ENCODE measurements at places on chromosomes 11 and 22. TPM values are rescaled to one million over a fixed set of nuclear protein-coding genes. Genes with fewer than 3 reads are reported as not detected.

The TOB2 gene
- total RNA-seq, result 31.5 TPM

The NLRP14 gene
- 0.18 TPM for total RNA-seq

The BDNF gene
- total RNA-seq, result 1.7 TPM

The PGR gene
- 0.37 TPM for total RNA-seq

The MYEOV gene
- total RNA-seq, result 11.7 TPM

The SEPTIN3 gene
- 0.72 TPM for total RNA-seq

The DRD2 gene
- total RNA-seq, result not detected

The RAB6A gene
- total RNA-seq, result 43.2 TPM

The RFPL2 gene
- not detected for total RNA-seq

The UBTFL1 gene
- not detected for total RNA-seq

The PATE4 gene
- not detected for total RNA-seq

The BBS1 gene
- total RNA-seq, result 13.6 TPM

DNA sequence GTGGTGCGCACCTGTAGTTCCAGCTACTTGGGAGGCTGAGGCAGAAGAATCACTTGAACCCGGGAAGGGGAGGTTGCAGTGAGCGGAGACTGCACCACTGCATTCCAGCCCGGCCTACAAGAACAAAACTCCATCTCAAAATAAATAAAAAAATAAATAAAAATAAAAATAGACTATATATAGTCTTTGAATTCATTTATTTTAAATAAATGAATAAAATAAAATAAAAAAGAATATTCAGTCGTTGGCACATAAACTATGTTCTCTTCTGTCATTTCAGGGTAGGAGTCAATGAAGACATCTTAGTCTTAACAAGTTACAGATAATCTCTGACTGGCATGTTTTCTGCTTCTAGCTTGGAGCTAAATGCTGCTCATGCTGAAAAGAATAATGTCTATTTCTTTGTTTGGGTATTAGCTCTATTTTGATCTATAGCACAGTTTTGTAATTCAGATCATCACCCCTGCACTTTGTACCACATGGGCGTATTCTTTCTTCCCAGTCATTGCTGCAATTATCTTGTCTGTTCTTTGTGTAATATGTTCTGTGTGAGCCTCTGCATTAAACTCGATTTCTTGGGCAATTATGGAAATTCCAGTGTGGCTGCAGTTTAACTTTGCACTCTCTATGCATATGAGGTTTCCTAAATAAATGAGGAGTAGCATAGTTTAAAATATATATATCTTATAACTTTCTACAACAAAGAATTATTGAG, 1.4 kb upstream of the MS4A14 start:
- H3K4me1 ChIP-seq, result no peaks in the 10 kb centered on the region
- DNase-seq, result no peak
- no peak overlapping the region for H3K27ac ChIP-seq
- no peaks in the 10 kb centered on the region for H3K27me3 ChIP-seq
- H3K36me3 ChIP-seq, result no peaks in the 10 kb centered on the region

- H3K27me3 ChIP-seq, result peaks cover 47% of the 10 kb centered on the region
- no peaks in the 10 kb centered on the region for H3K36me3 ChIP-seq
- no peak for DNase-seq
- no peak overlapping the region for H3K4me3 ChIP-seq
These were observed 164.2 kb upstream of the B3GAT1 start for GRCh38 chr11:134576286-134576685.

- peaks cover 14% of the 10 kb centered on the region for H3K36me3 ChIP-seq
- peak overlapping the region; percentile 94 for H3K27ac ChIP-seq
- DNase-seq, result peak; percentile 95
- peaks cover 25% of the 10 kb centered on the region for H3K4me1 ChIP-seq
These were observed 716 bp upstream of the DDB2 start for GRCh38 chr11:47213950-47214565.

DNA sequence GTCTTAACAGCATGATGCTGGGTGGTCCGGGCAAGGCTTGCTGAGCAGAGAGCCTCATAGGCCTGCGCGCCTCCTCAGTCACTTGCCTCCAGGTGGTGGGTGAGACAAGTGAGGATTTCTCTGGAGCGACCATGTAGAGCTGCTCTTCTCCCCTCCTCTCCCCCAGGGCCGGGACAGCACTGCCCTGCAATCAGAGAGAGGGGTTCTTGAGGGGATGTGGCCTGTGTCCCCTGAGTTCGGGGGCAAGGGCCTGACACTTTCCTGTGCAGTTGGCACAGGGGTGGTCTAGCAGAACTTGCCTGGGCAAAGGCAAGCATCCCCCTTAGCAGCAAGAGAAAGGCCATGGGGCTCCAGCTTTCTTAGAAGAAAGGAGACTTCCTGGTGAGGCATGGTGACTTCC, 95.8 kb upstream of the LMO1 start:
- no peak for DNase-seq
- H3K4me1 ChIP-seq, result peaks cover 6% of the 10 kb centered on the region
- H3K4me3 ChIP-seq, result no peak overlapping the region
- H3K27me3 ChIP-seq, result no peaks in the 10 kb centered on the region

DNA sequence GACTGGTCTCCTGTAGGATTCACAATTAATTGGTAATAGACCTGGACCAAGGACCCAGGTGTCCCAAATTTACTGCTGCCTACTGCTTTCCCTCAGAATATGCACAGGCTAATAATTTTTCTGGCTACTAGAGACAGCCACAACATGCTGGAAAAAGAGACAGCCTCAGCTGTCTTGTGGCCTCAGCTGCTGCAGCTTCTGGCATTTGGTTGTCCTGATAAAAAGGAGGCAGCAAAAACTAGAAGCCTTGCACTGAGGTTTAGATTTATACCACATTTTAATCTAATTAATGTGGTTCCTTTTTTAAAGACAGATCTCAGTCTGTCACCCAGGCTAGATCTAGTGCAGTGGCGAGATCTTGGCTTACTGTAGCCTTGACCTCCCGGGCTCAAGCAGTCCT, 89.8 kb downstream of the BTBD10 start:
- H3K4me1 ChIP-seq, result no peaks in the 10 kb centered on the region
- H3K36me3 ChIP-seq, result peaks cover 100% of the 10 kb centered on the region
- DNase-seq, result no peak
- no peak overlapping the region for H3K27ac ChIP-seq
- H3K27me3 ChIP-seq, result no peaks in the 10 kb centered on the region
- no peak overlapping the region for H3K4me3 ChIP-seq

GRCh38 chr22:50703726-50704509, 31.3 kb downstream of the SHANK3 start:
- H3K4me1 ChIP-seq, result no peaks in the 10 kb centered on the region
- H3K36me3 ChIP-seq, result peaks cover 4% of the 10 kb centered on the region
- no peak for DNase-seq
- no peaks in the 10 kb centered on the region for H3K27me3 ChIP-seq

DNA sequence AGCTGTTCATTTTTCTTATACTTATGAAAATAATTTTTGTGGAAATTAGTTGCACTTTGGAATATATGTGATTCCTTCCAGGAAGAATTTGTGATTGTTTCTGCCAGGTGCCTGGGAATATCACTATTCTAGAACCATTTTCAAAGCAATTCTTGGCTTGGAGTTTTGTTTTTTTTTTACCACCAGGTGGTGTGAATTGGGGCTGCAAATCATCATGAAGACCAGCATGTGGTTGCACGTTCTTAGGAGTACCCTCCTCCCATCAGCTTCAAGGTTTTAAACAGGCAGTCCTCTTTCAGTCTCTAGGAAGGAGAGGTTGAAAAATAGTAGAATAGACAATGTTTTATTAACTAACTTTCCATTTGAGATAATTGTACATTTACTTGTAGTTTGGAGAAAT, 25.9 kb downstream of the USP47 start:
- no peak for DNase-seq
- peaks cover 20% of the 10 kb centered on the region for H3K4me1 ChIP-seq
- H3K27me3 ChIP-seq, result no peaks in the 10 kb centered on the region
- H3K4me3 ChIP-seq, result no peak overlapping the region
- no peaks in the 10 kb centered on the region for H3K36me3 ChIP-seq

GRCh38 chr11:2699531-2700414, at the start of gene KCNQ1OT1:
Gene KCNQ1OT1, minus strand, starts transcription at chr11:2699994.
- no peaks in the 10 kb centered on the region for H3K27me3 ChIP-seq
- H3K4me3 ChIP-seq, result peak within 1 kb of the TSS; percentile 64
- no peaks in the 10 kb centered on the region for H3K36me3 ChIP-seq
- H3K4me1 ChIP-seq, result peaks cover 69% of the 10 kb centered on the region
- H3K27ac ChIP-seq, result peak within 1 kb of the TSS; percentile 89

DNA sequence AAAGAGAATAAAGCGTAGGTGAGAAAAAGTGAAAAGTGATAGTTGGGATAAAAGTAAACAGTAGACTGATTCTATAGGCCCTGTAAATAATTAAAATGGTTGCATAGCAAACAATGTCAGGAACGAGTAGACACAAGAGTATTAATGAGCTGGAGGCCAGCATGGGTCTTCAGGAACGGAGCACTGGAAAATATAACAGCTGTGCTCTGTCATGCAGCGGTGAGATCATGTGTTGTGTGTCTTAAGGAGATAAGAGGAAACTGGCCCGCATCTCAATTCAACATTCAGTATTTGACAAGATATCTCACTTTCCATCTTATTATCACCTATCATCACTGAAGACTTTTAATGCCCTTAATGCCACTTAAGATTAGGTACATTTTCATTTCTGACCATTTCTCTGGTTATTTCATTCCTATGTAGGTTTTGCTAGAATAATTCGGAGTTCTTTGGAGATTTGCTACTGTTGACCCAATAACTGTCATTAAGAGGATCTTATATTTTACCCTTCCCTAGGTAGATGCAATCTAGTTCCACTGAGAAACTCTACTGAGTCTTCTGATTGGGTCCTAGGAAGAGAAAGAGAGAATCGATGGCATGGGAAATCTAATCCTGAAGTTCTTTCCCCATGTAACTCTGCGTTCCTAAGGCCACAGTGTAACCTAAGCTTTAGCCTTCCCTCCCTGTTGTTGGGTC, 35.5 kb upstream of the VWA5A start:
- H3K36me3 ChIP-seq, result no peaks in the 10 kb centered on the region
- H3K4me3 ChIP-seq, result no peak overlapping the region
- peaks cover 43% of the 10 kb centered on the region for H3K27me3 ChIP-seq
- peaks cover 8% of the 10 kb centered on the region for H3K4me1 ChIP-seq
- no peak for DNase-seq

GRCh38 chr11:6988506-6988905, 31.6 kb downstream of the ZNF214 start:
- H3K4me1 ChIP-seq, result no peaks in the 10 kb centered on the region
- H3K36me3 ChIP-seq, result no peaks in the 10 kb centered on the region
- H3K27ac ChIP-seq, result no peak overlapping the region
- no peak for DNase-seq
- no peak overlapping the region for H3K4me3 ChIP-seq

- peak overlapping the region; percentile 52 for H3K27ac ChIP-seq
- peak; percentile 76 for DNase-seq
- H3K4me3 ChIP-seq, result no peak overlapping the region
- H3K36me3 ChIP-seq, result peaks cover 8% of the 10 kb centered on the region
- peaks cover 14% of the 10 kb centered on the region for H3K4me1 ChIP-seq
- no peaks in the 10 kb centered on the region for H3K27me3 ChIP-seq
These were observed 21.7 kb upstream of the HSPA8 start for GRCh38 chr11:123083623-123084029.

DNA sequence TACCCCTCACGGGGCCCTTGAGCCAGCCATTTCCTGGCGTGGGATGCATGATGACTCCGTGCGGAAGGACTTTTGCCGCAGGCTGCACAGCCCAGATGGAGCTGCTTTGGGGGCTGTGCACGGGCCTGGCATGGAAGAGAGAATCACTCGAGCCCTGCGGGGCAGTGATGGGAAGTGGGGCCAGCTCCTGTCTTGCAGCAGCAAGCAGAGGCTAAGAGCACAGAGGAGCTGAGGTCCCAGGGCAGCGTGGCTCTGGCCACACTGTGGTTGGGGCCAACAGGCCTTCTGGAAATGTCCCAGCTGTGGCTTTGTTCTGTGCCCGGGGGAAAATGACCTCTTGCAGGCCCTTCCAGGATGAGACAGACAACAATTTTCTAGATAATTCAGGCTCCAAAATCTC, 92.7 kb upstream of the TIMP3 start:
- H3K27me3 ChIP-seq, result no peaks in the 10 kb centered on the region
- no peak for DNase-seq
- H3K4me1 ChIP-seq, result no peaks in the 10 kb centered on the region
- no peaks in the 10 kb centered on the region for H3K36me3 ChIP-seq
- H3K27ac ChIP-seq, result no peak overlapping the region

DNA sequence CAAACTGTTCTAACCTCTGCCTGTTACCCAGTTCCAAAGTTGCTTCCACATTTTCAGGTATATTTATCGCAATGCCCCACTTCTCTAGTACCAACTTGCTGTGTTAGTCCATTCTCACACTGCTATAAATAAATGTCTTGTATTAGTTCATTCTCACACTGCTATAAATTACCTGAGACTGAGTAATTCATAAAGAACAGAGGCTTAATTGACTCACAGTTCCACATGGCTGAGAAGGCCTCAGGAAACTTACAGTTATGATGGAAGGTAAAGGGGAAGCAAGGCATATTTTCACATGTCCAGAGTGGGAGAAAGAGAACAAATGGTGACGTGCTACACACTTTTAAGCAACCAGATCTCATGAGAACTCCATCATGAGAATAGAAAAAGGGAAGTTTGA, 130.4 kb upstream of the C11orf87 start:
- H3K27me3 ChIP-seq, result no peaks in the 10 kb centered on the region
- H3K27ac ChIP-seq, result no peak overlapping the region
- H3K4me3 ChIP-seq, result no peak overlapping the region

DNA sequence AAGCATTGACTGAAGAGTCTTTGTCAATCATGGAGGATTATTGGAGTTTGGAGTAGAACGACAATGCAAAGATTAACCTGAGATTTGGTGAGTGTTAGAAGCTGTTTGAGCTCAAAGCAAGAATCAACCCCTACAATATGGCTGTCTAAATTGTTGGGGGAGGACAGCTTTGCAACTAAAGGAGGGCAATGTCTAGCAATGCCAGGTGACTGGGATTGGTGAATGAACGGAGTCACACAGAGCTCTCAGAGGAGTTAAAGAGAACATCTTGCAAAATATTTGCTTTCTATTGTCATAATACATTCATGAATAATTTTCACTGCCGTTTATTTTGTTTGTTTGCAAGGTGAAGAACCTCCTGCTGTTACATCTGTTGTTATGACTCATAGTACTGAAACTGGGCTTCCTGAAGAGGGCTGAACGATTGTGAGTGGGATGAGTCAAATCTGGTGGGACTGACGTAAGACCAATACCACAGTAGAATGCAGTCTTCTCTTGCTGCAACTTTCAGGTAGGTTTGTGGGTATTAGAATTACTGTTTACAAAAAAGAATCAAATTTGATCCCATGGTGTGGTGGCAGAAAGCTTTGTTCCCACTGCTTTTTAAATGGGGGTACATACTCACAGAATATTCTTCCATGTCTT, 281.9 kb downstream of the CADM1 start:
- DNase-seq, result no peak
- no peaks in the 10 kb centered on the region for H3K27me3 ChIP-seq
- no peak overlapping the region for H3K4me3 ChIP-seq
- no peaks in the 10 kb centered on the region for H3K36me3 ChIP-seq
- H3K4me1 ChIP-seq, result no peaks in the 10 kb centered on the region

DNA sequence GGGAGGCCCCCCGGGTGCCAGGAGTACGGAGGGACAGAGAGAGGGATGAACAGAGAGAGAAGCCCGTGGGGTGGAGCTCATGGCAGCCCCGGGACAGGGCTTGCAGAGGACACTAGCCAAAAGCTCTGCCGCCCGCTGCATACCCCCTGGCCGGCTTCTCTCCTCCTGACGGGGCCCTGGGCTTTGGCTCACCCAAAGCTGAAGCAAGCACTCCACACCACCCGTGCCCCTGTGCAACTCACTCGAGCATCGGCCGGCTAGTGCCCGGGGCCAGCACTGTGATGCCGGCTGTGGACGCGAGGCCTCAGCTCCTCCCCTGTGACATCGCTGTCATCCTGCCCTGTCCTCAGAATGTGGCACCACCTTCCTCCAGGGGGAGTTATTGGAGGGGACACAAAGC, 429.6 kb downstream of the BRD1 start:
- no peak overlapping the region for H3K27ac ChIP-seq
- no peak for DNase-seq
- H3K36me3 ChIP-seq, result no peaks in the 10 kb centered on the region
- peaks cover 48% of the 10 kb centered on the region for H3K27me3 ChIP-seq
